ENCODE measurements at places on chromosomes 3 and 15.

DNA sequence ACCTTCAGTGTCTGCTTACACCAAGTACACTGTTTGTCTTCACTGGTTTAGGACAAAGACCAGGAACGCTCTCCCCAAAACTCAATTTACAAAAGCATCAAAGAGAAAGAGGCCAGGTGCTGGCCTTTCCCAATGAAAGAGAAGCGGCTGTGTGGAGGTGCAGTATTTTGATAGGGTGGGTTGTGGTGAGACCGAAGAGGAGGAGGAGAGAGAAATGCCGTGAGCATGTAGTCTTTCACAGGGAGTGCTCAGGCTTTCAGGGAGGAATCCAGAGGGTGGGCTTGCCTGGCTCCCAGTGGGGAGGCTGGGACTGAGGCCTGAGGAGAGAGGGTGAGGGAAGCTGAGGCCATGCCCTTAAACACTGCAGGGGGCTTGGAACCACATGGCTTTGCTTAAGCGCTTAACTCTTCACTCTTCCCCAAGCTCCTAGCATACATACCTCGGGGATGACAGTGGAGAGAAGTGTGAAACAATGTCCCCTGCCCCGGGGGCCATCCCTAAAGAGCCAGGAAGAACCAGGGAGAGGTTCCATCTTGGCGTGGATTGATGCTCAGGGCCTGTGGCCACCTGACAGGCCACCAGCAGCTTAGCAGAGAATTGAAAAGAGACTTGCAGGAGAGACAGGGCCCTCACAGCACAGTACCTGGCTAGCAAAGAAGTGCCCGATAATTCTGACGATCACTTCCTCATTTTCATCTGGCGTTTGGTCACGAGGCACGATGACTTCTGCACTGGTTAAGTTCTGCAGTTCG is 60.5 kb downstream of the SENP2 start:
- no peak for DNase-seq
- no peak overlapping the region for H3K4me3 ChIP-seq
- peaks cover 3% of the 10 kb centered on the region for H3K4me1 ChIP-seq
- H3K27me3 ChIP-seq, result peaks cover 35% of the 10 kb centered on the region
- no peak overlapping the region for H3K27ac ChIP-seq

GRCh38 chr3:112654492-112654891 is 13.5 kb upstream of the CCDC80 start:
- H3K27ac ChIP-seq, result peak overlapping the region; percentile 29
- no peak overlapping the region for H3K4me3 ChIP-seq
- H3K4me1 ChIP-seq, result peaks cover 6% of the 10 kb centered on the region
- H3K36me3 ChIP-seq, result peaks cover 3% of the 10 kb centered on the region
- no peak for DNase-seq

- peaks cover 2% of the 10 kb centered on the region for H3K27me3 ChIP-seq
- no peak overlapping the region for H3K4me3 ChIP-seq
- peaks cover 31% of the 10 kb centered on the region for H3K4me1 ChIP-seq
- H3K27ac ChIP-seq, result peak overlapping the region; percentile 47
- no peak for DNase-seq
- H3K36me3 ChIP-seq, result no peaks in the 10 kb centered on the region
These were observed 26.5 kb downstream of the PLA1A start for GRCh38 chr3:119624002-119624720.

DNA sequence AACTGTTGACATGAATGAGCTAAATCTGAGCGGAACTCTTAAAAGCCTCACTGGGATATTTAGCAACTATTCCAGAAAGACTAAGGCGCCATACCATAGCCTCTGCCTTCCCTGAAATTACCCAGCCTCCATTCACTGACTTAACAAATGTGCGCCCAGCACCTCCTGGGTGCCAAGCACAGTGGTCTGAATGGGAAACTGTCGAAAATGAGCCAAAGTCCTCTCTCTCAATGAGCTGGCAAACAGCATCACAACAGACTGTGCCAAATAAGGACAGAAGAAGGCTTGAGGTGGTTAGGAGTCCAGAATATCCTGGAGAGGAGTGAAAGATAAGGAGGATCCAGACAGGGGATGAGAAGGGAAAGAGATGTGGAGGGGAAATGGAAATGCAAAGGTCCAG is 332.4 kb downstream of the MAGI1 start:
- H3K36me3 ChIP-seq, result no peaks in the 10 kb centered on the region
- H3K27ac ChIP-seq, result no peak overlapping the region
- H3K4me1 ChIP-seq, result no peaks in the 10 kb centered on the region

GRCh38 chr15:40891810-40892446 is 2.3 kb upstream of the VPS18 start:
- peaks cover 2% of the 10 kb centered on the region for H3K36me3 ChIP-seq
- no peaks in the 10 kb centered on the region for H3K27me3 ChIP-seq
- peaks cover 24% of the 10 kb centered on the region for H3K4me1 ChIP-seq
- no peak for DNase-seq
- H3K4me3 ChIP-seq, result peak overlapping the region; percentile 15

- no peaks in the 10 kb centered on the region for H3K27me3 ChIP-seq
- no peak overlapping the region for H3K27ac ChIP-seq
- H3K4me1 ChIP-seq, result peaks cover 13% of the 10 kb centered on the region
- no peak for DNase-seq
These were observed 11.1 kb upstream of the TSPAN3 start for GRCh38 chr15:77081971-77082370.

DNA sequence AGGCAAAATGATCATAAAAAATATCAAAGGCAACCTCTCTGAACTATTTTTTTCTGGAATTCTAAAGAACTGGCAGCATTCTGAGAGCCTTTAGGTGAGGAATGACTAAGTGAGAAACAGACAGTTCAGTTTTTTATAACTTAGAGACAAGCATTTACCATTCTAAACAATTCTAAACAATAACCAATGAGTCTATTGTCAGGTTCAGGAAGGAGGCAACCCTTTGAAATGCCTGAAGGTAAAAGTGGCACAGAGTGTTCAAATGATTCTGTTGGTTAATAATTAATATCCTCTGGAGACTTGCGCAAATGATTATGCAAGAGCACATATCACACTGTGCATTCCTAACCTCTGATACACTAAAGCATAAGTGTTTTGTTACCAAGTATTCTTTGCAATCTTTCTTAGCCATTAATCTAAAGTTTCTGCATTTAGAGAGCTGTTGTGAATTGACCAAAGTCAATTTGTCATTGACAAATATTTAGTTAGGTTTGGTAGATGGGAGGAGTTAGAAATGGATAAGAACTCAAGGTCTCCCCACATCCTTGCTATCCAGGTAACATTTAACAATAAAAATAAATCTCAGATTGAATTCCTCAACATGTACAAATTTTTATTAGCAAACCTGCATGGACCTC is 9.2 kb upstream of the TGFBR2 start:
- no peak overlapping the region for H3K4me3 ChIP-seq
- H3K27me3 ChIP-seq, result no peaks in the 10 kb centered on the region
- no peaks in the 10 kb centered on the region for H3K36me3 ChIP-seq
- DNase-seq, result no peak

DNA sequence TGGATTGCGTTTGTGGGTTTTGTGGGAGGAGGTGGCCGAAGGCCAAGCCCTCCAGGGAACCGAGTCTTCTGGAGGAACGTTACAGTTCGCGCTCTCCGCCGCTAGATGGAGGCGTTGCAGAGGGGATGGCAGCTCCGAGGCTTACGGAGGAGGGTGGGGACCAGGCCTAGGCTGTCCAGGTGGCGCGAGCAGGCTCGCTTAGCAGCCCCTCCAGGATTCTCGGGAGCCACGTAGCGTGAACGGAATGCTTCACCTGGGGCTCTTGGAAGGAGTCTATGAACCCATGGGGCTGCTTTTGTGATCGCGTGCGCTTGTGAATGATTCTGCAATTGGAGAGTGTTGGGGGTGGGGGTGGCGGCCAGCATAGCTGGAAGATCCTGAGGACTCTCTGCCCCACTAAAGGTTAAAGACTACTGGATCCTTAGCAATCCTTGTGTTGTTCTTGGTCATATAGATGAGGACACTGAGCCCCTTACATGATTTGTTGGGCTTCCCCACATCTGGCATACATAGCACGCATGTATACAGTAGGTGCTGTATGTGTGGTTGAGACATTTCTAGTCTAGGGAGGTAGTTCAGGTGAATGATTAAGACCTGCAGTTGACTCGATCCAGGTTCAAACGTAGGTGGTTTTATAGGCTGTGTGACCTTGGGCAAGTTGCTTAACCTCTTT is 25.7 kb downstream of the FAM3D start:
- H3K36me3 ChIP-seq, result peaks cover under 1% of the 10 kb centered on the region
- H3K4me3 ChIP-seq, result no peak overlapping the region
- peaks cover 2% of the 10 kb centered on the region for H3K4me1 ChIP-seq
- H3K27me3 ChIP-seq, result peaks cover 23% of the 10 kb centered on the region
- H3K27ac ChIP-seq, result no peak overlapping the region
- peak; percentile 13 for DNase-seq

DNA sequence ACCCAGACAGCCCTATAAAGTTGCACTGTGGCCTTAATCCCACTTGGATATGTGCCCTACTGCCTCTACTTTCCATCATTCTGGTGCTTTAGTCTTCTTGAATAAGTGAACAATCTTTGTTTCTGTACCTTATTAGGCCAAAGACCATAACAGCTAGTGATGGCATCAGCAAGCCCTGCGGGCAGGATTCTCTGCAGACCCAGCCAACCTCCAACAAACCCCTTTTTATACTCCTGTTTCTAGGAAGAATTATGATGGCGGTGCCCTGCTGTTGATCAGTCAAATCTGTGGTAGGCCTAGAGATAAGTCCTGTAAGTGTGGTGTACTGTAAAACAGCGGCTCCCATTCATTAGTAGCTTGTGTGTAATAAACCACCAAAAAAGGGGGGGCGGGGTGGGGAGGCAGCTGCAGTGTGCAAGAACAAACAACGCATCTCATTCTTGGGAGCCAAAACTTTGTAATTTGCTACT is 40.5 kb downstream of the SOX2 start:
- peaks cover 29% of the 10 kb centered on the region for H3K27me3 ChIP-seq
- no peak overlapping the region for H3K27ac ChIP-seq
- no peaks in the 10 kb centered on the region for H3K36me3 ChIP-seq
- no peak overlapping the region for H3K4me3 ChIP-seq
- DNase-seq, result no peak
- no peaks in the 10 kb centered on the region for H3K4me1 ChIP-seq

GRCh38 chr15:70088455-70088854 is 9.3 kb downstream of the TLE3 start:
- DNase-seq, result no peak
- H3K4me3 ChIP-seq, result no peak overlapping the region
- H3K36me3 ChIP-seq, result peaks cover 6% of the 10 kb centered on the region
- no peak overlapping the region for H3K27ac ChIP-seq
- H3K27me3 ChIP-seq, result no peaks in the 10 kb centered on the region

DNA sequence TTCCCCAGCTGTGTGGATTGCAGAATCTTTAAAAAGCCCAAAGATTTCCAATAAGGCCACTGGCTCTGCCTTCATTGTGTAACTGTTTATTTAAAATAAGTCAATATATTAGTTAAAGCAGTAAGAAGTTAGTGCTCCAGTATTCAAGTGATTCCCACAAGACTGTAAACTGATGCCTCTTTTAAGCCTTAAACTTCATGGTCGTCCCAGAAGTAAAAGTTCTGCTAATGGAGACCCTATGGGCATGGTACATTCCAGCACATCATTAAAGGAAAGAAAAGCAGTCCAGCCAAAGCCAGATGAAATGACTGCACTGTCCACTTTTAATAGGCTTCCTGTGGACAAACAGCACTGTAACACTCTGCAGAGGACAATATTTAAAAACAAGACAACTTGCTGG is 512.6 kb downstream of the MECOM start:
- H3K4me1 ChIP-seq, result peaks cover 17% of the 10 kb centered on the region
- no peak overlapping the region for H3K4me3 ChIP-seq
- no peak overlapping the region for H3K27ac ChIP-seq

- no peak overlapping the region for H3K4me3 ChIP-seq
- H3K27me3 ChIP-seq, result no peaks in the 10 kb centered on the region
- H3K36me3 ChIP-seq, result no peaks in the 10 kb centered on the region
- H3K27ac ChIP-seq, result no peak overlapping the region
These were observed 6.6 kb downstream of the SAMMSON start for GRCh38 chr3:70006089-70006488.

DNA sequence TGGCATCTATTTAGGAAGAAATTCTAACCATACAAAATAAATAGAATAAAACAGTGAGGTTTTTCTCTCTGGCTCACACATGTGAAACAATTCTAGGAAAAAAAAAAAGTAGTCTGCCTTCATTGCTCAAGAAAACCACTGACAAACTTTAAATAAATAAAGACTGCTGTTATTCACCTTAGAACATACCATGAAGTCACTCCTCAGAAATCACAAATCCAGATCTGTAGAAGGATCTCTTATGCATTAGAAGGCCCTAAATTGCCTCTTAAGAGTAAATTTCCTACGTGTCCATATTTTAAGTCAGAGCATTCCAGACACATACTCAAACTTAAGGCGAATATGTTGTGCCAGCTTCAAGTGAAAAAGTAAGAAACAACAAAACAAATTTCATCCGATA is 217.3 kb downstream of the ZIC4 start:
- DNase-seq, result no peak
- H3K4me3 ChIP-seq, result no peak overlapping the region
- no peaks in the 10 kb centered on the region for H3K36me3 ChIP-seq
- H3K27me3 ChIP-seq, result no peaks in the 10 kb centered on the region
- no peak overlapping the region for H3K27ac ChIP-seq
- no peaks in the 10 kb centered on the region for H3K4me1 ChIP-seq

GRCh38 chr15:63263519-63263918 is 13.9 kb upstream of the APH1B start:
- no peaks in the 10 kb centered on the region for H3K4me1 ChIP-seq
- no peaks in the 10 kb centered on the region for H3K27me3 ChIP-seq
- no peak overlapping the region for H3K27ac ChIP-seq
- H3K4me3 ChIP-seq, result no peak overlapping the region
- peaks cover 7% of the 10 kb centered on the region for H3K36me3 ChIP-seq

- no peaks in the 10 kb centered on the region for H3K4me1 ChIP-seq
- H3K4me3 ChIP-seq, result no peak overlapping the region
- no peak overlapping the region for H3K27ac ChIP-seq
- no peak for DNase-seq
- peaks cover 3% of the 10 kb centered on the region for H3K36me3 ChIP-seq
These were observed 24.3 kb downstream of the LMCD1 start for GRCh38 chr3:8525893-8526292.

DNA sequence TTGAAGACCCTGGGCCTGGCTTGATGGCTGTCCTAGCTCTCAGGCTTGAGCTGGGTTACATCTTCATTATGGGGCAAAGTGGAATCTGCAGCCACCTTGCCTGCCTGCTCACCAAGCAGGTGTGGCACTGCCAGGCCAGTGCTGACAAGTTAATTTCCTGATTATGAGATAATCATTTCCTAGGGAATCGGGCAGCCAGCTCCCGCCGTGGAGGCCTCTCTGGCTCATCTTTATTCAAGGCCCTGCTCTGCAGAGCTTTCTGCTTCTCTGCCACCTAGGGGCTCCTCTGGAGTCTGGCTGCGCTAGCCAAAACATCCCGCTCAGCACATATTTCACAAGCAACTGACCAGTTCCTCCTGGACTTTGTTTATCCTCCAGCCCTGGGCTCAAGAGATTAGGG is 9.9 kb downstream of the LOXL1 start:
- H3K4me3 ChIP-seq, result no peak overlapping the region
- DNase-seq, result no peak
- H3K27me3 ChIP-seq, result no peaks in the 10 kb centered on the region
- peaks cover 22% of the 10 kb centered on the region for H3K4me1 ChIP-seq

GRCh38 chr15:68420186-68420684 is 11.7 kb downstream of the ITGA11 start:
- no peak overlapping the region for H3K27ac ChIP-seq
- H3K4me1 ChIP-seq, result peaks cover 4% of the 10 kb centered on the region
- H3K36me3 ChIP-seq, result no peaks in the 10 kb centered on the region
- peaks cover 29% of the 10 kb centered on the region for H3K27me3 ChIP-seq

All from T-helper 17 cell (primary cell).